PC-9 (cell line): ENCODE measurements at places on chromosomes 7 and 10. TPM values are rescaled to one million over a fixed set of nuclear protein-coding genes. Genes with fewer than 3 reads are reported as not detected.

DNA sequence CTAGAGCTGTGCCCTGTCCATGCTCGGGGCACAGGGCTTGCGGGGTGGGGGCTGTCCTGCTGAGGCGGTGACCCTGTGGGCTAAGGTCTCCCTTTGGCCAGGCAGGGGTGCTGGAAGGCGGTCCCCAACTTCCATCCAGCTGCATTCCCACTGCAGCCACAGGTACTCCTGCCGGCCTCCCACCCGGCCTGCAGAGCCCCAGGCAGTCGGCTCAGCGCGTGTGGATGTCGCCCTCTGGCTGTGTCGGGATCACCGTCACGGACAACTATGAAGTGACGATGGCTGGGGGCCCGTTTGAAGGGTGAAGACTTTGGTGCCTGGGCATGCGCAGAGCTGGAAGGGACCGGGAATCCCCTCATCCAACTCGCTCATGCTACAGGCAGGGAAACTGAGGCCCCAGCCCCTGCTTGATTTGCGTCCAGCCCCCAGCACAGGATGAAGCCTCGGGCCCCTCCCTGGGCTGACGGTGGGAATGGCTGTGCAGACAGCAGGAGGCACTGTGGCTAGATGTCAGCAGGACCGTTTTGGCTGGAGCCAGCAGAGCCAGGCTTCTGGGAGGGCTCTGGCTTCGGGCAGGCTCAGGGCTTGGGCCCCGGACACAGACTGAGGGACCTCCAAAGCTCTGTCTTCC is 2.3 kb upstream of the TMEM184A start:
- peak overlapping the region; percentile 82 for H3K27ac ChIP-seq
- H3K4me1 ChIP-seq, result peaks cover 62% of the 10 kb centered on the region
- no peak for DNase-seq
- H3K27me3 ChIP-seq, result no peaks in the 10 kb centered on the region
- H3K36me3 ChIP-seq, result no peaks in the 10 kb centered on the region

LYZL2 gene
- total RNA-seq, result not detected in 2 replicates

NEUROD6 gene
- total RNA-seq, result not detected in 2 replicates

DNA sequence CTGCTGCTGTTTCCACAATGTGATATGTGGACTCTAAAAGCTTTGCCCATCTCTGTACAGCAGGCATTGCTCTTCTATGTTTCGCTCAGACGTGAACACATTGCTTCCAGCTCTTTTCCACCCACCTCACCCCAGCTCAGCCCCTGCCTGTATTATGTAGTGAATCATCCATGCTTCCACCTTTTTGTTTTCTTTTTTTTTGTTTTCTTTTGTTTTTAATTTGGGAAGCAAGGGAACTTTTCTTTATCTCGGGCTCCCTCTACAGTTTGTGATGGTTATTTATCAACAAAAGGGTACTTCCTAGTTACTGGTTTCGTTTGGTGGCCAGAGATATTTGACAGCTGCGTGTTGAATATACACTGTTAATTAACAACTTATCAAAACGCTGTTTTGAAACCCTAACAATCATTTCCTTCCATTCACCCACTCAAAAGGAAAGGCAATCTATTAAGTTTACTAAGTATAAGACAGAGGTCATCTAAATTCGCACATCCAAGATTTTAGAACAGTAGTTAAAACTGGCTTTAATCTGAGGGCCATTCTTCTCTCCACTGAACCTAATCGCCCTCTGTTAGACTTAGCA is 127.9 kb upstream of the STK17A start:
- DNase-seq, result no peak
- no peak overlapping the region for H3K27ac ChIP-seq
- H3K4me1 ChIP-seq, result no peaks in the 10 kb centered on the region

DNA sequence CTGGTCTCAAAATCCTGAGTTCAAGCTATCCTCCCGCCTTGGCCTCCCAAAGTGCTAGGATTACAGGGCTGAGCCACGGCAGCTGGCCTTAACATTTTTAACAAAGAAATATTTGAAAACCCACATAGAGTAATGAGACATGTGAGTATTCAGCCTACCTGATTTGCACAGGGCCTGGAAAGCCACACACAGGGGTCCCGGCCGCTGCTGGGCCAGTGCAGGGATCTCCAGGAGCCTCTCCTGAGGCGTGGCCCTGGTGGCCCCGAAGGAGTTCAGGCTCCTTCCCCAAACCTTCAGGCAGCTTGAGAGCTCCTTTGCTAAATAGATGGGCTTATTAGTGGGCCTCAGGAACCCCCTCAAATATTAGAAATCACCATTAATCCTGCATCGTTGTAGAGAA is 18.7 kb downstream of the CNPY1 start:
- no peak for DNase-seq
- H3K27me3 ChIP-seq, result peaks cover 96% of the 10 kb centered on the region
- H3K4me1 ChIP-seq, result no peaks in the 10 kb centered on the region

ARID5B gene
- 7.4 and 8.5 TPM in 2 replicates for total RNA-seq

- no peak overlapping the region for H3K27ac ChIP-seq
Measured at GRCh38 chr10:60845038-60845437, 66.8 kb downstream of the CDK1 start.

DNA sequence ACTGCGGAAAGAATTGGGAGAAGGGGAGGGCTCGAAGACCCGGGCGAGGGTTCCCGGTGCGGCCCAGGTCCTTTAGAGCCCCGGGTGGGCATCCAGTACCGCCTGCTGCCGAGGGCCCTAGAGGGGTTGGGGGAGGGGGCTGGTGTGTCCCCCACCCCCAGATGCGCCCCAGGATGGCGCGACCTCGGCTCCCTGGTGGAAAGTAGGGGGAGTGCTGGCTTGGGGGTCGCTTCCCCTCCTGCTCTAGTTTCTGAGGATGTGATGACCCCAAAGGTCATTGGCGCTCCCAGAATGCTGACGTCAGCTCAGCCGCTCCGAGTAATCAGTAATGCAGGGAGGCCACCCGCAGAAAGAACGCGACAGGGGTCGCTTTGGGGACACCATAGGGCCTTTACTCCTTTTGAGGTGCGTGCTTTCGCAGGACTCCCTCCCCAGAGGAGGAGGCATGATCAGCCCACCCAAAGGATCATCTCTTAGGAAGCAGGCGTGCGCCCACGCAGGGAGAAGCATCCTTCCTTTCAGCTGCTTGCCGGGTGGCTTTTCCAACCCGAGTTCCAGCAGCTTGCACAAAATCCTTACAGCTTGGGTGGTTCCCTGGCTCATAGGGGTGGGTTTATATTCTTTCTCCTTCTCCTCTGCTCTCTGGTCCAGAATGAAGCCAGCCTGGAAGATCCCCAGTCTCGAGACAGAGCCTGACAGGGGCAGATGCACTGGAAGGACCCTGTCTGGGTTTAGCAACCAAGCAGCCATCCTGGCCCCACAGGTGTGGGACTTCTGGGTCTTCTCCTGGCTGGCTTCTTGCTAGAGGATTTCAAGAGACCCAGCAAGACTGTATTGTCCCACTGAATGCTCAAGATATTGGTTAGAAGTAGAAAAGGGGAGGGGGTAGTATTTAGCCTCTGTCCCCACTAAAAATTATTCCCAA is 1.3 kb upstream of the PRKAG2 start:
- peaks cover 6% of the 10 kb centered on the region; the same call in 1 of the 2 replicates for H3K4me1 ChIP-seq
- no peak overlapping the region for H3K4me3 ChIP-seq
- no peak for DNase-seq
- no peaks in the 10 kb centered on the region for H3K36me3 ChIP-seq
- H3K27ac ChIP-seq, result no peak overlapping the region
